Fibroblast of mammary gland (primary cell): ENCODE measurements at places on chromosomes 12 and 14.

DNA sequence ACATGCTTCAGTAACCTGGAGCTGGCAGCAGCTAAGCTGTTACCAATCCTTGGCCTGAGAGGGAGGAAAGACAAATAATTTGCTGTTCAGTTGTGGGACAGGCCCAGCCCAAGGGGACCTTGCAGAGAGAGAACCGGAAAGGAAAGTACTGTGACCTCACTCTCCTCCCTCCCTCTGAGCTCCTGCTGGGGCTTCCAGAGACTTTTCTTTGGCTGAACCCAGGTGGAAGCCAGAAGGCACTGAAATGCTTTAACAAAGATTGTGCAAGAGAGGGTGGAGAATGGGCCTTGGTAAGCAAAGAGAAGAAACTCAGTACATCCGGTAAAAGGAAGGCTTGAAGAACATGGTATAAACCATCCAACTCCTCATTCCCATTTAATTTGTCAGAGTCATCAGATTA, 457.1 kb downstream of the GLT1D1 start:
- DNase-seq: no peak

DNA sequence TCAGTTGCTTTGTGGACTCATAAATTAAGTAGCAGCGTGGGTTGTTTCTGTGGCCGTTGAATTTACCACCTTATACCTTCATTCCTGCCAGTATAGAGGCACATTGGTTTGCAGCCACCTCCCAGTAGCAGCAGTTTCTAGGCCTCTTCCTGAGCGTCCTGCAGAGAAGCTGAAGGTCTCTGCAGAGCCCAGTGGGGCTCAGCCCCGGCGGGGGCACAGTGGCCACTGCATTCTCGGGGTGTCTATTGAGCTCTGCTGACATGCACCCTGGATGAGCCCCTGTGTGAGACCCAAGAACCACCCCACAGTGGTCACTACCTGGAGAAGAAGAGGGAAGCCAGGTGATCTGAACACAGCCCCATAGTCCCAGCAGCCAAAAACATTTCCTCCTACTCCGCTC, 57.7 kb upstream of the DYNC1H1 start:
- DNase-seq: no peak

- no peak for DNase-seq
Observed at GRCh38 chr14:46404865-46405811, 246.4 kb downstream of the RPL10L start.

- DNase-seq: no peak
Observed at GRCh38 chr12:31568498-31568897, 22.4 kb downstream of the DENND5B start.

GRCh38 chr14:87214558-87214957, 778.4 kb downstream of the GALC start:
- peak; percentile 1 for DNase-seq

GRCh38 chr12:120199595-120200306, 1.2 kb downstream of the RPLP0 start:
- peak; percentile 97 for DNase-seq
